NCI-H1694 treated with DMSO at 0.1 percent for 48 hours (cell line): ENCODE measurements at places on chromosomes 12 and 14.

GRCh38 chr12:62530596-62530995 lies 64.0 kb downstream of the MON2 start:
- DNase-seq: no peak

GRCh38 chr14:56471056-56471455 lies 108.5 kb upstream of the TMEM260 start:
- DNase-seq: no peak

DNA sequence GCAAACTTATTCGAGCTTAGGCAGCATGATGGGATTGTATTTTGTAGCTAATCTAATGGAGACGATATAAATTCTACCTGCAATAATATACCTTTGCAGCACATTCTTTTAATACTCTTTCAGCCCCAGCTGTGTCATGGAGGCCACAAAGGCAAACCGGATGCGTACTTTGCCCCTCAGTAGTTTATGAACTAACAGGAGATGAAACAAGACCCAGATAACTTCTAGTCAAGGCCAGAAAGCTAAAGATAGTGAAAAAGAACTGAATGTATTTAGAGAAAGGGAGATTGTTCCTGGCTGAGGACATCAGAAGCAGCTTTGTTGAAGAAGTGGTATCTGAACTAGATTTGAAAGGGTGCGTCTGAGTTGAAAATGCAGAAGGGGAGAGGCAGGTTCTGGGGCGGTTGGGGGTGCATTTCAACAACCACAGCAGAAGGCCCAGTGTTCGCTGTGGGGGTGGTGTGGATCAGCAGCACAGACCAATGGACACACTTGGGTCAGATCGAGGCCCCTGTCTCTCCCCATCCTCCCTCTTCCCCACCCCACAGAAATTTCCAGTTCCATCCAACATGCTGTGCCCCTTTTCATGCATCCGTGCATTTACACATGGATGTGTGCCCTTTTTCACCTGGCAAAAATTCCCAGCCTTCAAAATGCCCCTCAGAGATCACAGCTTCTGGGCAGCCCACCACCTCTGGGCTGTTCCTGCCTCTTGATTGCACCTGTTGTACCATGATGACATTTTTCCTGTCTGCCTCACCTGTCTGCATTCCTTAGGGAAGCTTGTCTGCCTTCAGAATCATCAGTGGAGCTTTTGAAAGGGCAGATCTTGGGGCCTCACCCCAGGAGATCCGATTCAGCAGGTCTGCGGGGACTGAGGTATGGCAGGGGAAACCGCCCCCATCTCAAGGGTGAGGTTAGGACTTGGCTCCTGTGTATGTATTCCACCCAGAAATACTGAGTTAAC lies 2.2 kb downstream of the ZNF839 start:
- no peak for DNase-seq

GRCh38 chr12:10366875-10367274 lies 23.0 kb downstream of the KLRK1 start:
- DNase-seq: no peak

GRCh38 chr12:55915482-55915859 lies 12.2 kb downstream of the PYM1 start:
- DNase-seq: no peak

DNA sequence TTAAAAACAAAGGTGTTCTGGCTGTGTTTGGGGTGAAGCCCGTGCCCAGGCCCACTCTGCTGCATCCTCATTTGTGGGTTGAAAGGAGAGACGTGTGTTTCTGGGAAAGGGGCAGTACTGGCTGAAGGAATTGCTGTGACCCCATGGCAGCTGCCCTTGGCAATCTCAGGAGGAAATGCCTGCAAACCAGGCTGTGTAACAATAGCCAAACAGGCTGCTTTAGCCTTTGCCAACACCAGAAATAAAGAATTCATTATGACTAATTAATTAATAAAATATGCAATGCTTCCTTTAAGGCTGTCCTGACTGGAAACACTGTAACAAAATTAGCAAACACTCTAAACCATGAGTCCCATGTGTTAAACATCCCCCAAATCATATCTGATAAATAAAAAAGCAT lies 53.0 kb upstream of the KRR1 start:
- DNase-seq: no peak

- no peak for DNase-seq
These were observed 63.7 kb upstream of the IFNG-AS1 start for GRCh38 chr12:67925552-67925951.

GRCh38 chr12:114689075-114689994 lies 5.4 kb upstream of the TBX3 start:
- no peak for DNase-seq

DNA sequence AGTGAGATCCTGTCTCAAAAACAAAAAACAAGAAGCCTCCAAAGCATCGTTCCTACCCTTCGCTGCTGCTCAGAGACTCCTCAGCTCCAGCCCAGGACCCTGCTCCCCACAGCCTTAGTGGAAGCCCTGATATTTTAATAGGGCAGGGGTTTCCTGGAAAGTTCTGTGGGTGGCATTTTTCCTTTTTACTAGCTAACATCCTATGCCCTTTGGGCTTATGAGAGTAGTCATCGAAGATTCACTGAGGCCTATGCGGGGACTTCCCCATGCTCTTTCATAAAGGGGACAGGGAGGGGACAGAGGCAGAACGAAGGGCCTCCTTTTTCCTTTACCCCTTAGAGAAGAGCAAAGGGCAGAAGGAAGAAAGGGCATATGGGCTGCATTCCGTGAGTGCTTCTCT lies 8.3 kb downstream of the LAG3 start:
- no peak for DNase-seq

DNA sequence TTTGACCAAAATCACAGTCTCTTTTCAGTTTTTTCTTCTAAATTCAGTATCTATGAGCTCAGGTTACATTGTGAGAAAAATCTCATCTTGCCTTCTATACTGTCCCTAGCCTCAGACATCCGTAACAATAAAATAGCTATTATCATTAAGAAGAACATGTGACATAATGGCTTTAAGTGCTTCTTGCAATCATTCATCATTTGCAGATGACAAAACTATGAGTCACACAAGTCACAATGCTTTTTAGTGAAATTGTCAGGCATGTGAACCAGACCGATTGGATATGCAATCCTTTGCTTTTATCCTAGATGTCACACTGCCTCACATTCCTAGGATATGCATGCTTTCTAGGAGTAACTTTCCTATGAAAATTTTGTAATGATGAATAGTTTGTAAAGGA lies 313.1 kb downstream of the SLC6A15 start:
- no peak for DNase-seq

- DNase-seq: no peak
These were observed 4.3 kb downstream of the GAPDH start for GRCh38 chr12:6538420-6539313.

GRCh38 chr14:104732355-104732804 lies 8.4 kb downstream of the ADSS1 start:
- no peak for DNase-seq

DNA sequence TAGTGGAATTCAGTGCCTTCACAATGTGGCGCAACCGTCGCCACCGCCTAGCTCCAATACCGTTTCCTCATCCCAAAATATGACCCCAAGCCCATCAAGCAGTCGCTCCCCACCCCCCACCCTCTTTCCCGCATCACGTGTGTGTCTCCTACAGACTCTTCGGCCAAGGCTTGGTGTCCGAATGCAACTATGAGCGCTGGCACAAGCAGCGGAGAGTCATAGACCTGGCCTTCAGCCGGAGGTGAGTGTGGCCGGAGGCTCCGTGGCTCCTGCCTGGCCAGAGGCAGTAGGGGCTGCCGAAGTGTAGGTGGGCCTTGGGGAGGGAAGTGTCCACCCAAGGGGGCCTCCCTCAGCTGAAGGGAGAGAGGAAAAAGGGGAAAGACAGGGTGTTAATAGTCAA lies 15.8 kb downstream of the CYP46A1 start:
- no peak for DNase-seq

- DNase-seq: no peak
These were observed 14.3 kb downstream of the TRIM9 start for GRCh38 chr14:51080645-51081044.

DNA sequence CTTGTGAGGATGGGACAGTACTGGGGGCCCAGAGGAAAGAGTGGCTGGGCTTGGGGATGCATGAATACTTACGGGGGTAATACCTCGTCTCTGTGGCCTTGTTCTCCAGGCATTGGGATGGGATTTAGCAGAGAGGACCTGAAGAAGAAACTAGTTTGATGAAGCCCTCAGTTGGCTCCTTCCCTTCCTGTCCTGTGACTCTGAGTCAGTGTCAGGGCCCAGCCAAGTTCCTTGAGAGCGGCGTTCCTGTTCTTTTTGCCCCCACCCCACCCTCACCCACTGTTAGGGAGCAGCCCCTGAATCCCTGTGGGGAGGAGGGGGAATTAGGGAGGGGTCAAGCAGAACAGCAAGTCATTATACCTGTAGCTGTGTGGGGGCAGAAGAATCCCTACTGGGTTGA lies 5.2 kb upstream of the LRP1-AS start:
- DNase-seq: no peak

DNA sequence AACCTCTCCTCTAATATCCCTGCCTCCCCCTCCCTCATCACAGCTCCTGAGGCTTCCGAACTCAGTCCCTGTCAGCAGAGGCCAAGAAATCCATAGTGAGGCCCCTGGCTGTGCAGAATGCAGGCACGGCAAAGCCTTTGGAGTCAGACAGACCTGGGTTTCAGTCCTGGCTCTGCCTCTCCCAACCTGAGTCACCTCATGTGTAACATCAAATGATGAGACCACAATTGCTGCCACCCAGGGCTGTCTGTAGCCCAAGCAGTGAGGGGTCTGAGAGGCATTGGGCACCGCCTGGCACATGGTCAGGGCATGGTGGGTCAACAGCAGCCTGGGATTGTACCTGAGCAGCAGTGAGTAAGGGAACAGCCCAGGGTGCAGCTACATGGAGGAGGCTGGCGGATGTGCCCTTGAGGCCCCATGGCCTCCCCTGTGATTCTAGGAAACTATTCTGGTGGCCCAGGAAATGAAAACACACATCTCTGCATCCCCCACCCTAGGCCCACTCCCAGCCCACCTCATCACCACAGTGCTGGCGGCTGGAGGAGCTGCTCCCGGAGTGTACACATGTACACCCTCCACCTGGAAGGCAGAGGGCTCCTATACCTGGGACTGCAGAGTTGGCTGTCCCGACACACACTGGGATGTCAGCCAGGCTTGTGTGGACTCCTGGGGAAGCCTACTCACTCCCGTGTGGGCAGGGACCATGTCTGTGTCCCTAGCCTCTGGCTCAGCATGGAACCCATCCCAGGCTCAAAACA lies 7.7 kb downstream of the ANKRD33 start:
- no peak for DNase-seq

DNA sequence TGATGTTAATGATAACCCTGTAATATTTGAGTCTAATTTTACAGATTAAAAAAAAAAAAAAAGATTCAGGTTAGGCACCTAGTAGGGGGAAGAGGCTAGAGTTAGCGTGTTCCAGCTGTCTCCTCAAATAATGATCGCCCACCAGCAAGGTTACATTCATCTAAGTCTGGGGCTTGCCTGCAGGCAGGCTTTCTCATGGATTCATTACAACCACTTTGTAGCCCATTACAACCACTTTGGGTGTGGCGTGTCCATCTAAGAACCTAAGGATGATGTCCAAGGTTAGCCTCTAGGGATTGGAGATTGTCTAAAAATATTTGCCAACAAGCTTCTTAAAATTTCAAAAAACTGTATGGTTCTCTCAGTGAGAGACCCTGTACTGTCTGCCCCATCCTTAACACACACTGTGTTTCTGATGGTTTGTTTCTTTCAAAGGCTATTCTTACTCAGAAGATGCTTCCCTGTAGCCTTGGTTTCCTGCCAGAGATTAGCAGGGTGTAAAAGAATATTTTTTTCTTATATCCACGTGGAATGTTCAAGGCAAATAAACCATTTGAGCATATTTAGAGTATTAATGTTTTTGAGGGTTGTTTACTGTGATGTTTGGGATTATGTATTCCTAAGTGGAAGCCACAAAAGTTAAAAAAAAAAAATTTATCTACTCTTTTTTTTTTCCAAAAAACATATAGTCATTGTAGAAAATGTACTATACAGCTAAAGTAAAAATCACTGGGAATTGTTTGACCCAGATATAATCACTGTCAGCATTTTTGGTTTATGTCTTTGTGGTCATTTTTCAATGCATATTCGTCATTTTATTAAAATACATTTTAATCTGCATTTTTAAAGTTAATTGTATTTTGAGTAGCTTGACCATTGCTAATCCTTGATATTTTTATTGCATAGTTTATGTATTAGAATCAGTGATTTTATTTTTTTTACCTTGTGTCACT lies 1.7 kb downstream of the DYNC1H1 start:
- peak; percentile 30 for DNase-seq

- no peak for DNase-seq
These were observed 95.6 kb downstream of the ETV6 start for GRCh38 chr12:11745113-11745512.

DNA sequence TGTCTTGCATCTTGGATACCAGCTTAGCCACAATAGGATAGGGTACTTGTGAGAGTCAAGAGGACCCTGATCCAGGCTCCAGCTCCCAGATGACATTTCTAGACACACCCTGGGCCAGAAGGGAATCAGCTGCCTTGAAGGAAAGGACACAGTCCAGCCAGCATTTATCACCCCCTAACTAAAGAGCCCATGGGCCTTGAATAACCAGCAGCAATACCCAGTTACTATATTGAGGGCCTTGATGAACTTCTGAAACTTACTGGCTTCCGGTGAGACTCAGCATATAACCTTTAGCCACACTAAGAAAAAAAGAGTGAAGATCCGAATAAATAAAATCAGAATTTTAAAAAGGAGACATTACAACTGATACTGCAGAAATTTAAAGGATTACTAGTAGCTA lies 1135.4 kb downstream of the LRFN5 start:
- no peak for DNase-seq

DNA sequence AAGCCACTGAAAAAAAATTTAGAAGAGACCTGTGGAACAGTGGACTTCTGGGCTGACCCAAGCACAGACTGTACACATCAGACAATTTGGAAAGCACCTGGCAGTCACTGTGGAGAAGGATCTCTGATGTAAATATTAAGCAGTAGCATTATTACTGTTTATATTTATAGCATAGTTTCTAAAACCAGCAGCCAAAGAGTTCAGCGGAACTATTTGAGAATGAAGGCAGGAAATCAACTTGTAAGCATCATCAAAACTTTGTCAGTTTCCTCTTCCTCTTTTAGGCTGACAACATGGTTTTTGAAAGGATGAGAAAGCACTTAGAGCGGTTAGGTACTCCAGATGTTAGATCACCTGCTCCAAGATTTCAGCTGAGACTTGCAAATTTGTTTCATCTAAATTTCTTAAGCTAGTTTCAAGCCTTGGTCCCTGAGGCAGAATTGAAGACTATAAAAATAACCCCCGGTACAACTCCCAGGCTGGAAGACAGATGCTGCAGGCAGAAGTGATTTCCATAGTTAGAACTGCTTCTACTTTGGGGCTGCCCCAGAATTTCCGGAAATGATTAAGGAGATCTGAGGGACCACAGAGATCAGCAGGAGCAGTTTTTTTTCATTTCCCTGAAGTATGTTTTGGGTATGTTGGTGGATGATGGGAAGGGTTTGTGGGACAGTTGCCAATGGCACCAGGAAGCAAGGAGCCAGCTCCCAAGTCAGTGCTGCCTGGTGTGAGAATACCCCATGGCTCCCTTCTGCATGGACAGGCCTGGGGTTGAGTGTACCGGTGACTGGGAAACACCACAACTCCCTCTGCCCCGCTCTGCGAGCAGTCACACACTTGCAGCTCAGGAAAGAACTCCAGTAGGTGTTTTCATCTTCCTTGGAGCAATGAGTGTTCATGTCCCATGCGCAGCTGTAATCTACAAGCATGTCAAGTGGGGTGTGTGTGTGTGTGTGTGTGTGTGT lies 354.5 kb downstream of the NUAK1 start:
- DNase-seq: no peak
